ENCODE measurements at places on chromosomes 3 and 15. TPM values are rescaled to one million over a fixed set of nuclear protein-coding genes. Genes with fewer than 3 reads are reported as not detected.

Gene WDR72
- not detected for polyA plus RNA-seq

Gene TRH
- polyA plus RNA-seq, result not detected

Gene REC114
- polyA plus RNA-seq, result not detected

Gene RYK
- 2.2 TPM for polyA plus RNA-seq

Gene SSUH2
- not detected for polyA plus RNA-seq

Gene IQCH
- polyA plus RNA-seq, result not detected

Gene KY
- not detected for polyA plus RNA-seq

Gene HIGD2B
- polyA plus RNA-seq, result not detected

Gene LRTM1
- not detected for polyA plus RNA-seq

Gene SPINK8
- polyA plus RNA-seq, result not detected

Gene VWA5B2
- not detected for polyA plus RNA-seq

Gene ARPIN
- polyA plus RNA-seq, result not detected

Gene CLDN18
- not detected for polyA plus RNA-seq

Gene EXD1
- polyA plus RNA-seq, result not detected

Gene CLDN16
- not detected for polyA plus RNA-seq

Gene PTPN23
- polyA plus RNA-seq, result 0.68 TPM

Gene LXN
- 9.5 TPM for polyA plus RNA-seq

Gene CHDH
- polyA plus RNA-seq, result not detected

Gene THAP10
- polyA plus RNA-seq, result not detected

Gene NDN
- polyA plus RNA-seq, result 2.2 TPM

Gene ROPN1
- not detected for polyA plus RNA-seq

Gene FETUB
- not detected for polyA plus RNA-seq

Gene RHCG
- polyA plus RNA-seq, result not detected

Gene KNL1
- not detected for polyA plus RNA-seq
